ENCODE measurements at places on chromosomes 16 and 17.

GRCh38 chr17:5198472-5198871 is 6.8 kb upstream of the ZNF594 start:
- DNase-seq = no peak

- DNase-seq = no peak
Measured at GRCh38 chr16:58062821-58063220, 37.3 kb downstream of the MMP15 start.

- no peak for DNase-seq
Measured at GRCh38 chr17:60165971-60166370, 16.2 kb downstream of the CA4 start.

DNA sequence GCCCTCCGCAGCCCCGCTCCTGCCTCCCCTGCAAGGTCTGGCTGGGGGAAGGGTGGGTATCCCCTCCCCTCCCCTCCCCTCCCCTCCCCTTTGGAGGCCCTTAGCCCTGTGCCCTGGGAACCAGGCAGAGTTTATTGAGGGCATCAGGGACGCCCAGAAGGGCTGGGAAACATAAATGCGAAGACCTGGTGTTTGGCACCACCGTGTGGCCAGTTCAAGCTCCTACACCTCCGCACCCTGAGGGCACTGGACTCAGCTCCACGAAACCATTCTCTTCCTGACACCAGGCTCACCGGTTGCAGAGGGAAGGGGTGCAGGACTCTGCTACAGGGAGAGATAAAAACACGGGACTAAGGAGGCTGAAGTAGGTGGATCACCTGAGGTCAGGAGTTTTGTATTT is 1.0 kb upstream of the AIPL1 start:
- DNase-seq = peak; percentile 84

GRCh38 chr17:6677158-6677831 is 25.7 kb downstream of the C17orf100 start:
- DNase-seq = no peak

DNA sequence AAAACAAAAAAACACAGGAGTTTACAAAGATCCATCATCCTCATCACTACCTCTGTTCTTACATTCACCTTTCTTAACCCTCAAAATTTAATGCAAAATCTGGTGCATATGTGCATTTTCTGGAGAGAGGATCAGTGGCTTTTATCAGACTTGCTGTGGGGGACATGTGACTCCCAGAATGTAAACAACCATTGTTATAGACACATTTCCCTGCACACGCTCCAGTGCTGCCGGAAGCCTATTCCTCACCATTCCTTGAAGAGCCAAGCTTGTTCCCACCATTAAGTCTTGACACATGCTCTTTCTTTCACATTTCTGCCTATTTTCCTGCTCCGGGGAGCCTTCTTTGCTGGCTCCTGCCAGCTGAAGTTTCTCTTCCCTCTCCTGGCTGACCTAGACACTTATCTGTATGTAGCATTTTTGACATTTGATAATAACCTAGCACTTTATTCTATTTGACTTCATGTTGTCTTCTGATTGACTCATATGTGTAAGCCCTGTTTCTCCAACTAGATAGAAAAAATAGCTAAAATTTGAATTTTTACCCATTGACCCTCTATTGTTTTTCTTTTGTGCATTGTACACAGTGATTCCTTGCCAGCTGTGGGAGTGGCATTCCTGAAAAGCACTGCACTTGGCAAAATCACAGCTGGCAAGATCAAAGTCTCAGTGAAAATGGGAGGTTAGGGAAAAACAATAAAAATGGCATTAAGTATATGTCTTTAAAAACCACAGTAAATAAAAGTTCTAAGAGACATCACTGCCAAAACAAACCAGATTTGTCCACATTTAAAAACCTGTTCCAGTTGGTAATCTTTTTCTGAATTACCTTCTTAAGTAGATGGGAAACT is 76.8 kb upstream of the CIBAR2 start:
- DNase-seq = no peak

DNA sequence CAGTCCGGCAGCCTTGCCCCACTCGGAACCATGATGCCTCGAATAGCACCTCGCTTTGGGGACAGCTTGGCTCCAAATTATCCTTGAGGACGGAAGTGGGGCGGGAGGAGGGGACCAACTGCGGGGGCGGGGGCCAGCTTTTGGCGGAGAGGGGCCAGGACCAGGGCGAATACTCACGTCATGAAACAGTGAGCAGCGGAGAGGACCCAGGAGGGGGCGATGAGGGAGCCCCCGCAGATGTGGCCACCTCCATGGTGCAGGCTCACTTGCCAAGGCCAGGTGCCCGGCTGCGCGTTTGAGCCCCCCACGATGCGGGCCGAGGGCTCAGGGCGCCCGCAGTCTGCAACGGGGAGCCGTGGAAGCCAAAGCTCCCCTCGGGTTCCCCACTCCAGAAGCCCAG is 970 bp downstream of the PRSS36 start:
- no peak for DNase-seq

- DNase-seq = peak; percentile 73
Measured at GRCh38 chr17:45640141-45640850, 143.8 kb upstream of the CRHR1 start.

DNA sequence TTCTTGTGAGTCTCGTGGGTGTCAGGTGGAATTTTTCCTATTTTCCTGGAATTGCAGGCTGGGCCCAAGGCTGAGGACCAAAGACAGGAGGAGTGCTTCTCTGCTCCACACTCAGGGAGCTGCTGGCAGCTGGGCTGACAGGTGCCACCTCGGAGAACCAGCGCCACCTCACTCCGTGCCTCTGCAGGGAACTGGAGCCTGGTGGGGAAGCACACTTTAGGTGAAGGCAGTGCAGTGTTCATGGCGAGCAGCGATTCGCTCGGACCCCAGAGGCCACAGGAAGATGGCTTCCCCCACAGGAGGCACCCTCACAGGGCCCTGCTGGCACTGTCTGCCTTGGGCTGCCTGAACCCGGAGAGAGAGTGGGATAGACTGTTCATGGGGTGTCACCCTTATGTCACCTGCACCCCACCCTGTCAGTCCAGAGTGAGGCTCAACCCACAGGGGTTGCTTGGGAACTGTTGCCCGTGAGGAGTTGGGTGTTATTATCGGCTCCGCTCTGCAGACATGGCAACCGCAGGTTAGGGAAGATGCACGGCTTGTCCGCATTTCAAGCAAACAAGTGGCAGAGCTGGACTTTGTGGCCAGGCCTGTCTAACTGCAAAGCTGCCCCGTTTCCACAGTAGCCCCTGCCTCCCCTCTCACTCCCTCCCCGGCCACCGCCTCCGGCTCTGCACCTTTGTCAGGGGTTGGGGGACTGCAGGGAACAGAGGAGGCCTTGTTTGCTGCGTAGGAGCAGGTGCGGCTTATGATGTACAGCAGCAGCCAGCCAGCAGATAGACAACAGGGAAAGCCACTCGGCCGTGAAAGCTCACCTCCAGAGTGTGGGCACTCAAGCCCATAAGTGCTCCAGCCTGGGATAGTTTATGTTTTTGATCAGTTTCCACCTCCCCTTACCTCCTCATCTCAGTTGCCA is 15.5 kb downstream of the TBC1D24 start:
- DNase-seq = no peak

GRCh38 chr16:24758373-24758772 is 28.9 kb downstream of the TNRC6A start:
- DNase-seq = no peak
